NCI-H2029 treated with DMSO at 0.1 percent for 48 hours (cell line): ENCODE measurements at places on chromosomes 7 and 10.

DNA sequence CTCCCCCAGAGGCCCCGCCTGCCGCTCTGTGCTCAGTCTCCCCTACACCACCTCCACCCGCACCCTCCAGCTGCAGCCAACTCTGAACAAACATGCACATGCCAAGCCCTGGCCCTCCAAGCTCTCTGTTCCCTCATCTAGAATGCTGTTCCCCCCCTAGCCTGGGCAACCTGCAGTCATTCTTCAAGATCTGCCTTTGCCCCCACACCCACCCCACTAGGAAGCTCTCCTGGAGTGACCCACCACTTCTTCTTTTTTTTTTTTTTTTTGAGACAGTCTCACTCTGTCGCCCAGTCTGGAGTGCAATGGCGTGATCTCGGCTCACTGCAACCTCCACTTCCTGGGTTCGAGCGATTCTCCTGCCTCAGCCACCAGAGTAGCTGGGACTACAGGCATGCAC, 13.7 kb downstream of the MYL10 start:
- DNase-seq, result no peak

DNA sequence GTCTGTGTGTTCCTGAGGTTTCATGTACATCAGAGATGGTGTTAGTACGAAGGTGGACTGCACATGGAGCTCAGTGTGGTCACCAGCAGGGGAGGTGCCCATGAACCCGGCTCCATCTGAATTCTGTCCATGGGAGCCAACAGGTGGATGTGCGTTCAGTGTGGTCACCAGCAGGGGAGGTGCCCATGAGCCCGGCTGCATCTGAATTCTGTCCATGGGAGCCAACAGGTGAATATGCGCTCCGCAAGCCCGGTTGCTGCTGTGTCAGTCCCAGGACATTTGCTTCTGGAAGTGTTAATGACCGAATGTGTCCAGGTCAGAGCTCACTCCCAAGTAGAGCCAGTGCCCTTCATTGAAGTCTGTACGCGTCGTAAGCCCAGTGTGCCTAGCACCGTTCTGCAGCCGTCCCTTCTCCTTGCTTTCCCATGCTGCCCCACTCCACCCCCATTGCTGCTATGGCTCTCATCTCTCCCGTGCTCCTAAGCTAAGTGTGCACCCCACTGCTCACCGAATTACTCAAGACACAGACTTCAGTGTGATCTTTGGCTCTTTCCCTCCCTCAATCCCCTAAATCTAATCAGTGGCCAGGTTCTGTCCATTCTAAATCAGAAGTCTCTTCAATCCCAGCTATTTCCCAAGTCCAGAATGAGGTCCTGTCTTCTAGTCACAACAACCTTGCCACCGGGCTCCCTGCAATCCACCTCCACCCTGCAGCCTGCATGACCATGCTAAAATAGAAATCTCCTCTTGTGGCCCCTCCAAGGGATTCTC, 352.4 kb downstream of the TCERG1L start:
- no peak for DNase-seq

DNA sequence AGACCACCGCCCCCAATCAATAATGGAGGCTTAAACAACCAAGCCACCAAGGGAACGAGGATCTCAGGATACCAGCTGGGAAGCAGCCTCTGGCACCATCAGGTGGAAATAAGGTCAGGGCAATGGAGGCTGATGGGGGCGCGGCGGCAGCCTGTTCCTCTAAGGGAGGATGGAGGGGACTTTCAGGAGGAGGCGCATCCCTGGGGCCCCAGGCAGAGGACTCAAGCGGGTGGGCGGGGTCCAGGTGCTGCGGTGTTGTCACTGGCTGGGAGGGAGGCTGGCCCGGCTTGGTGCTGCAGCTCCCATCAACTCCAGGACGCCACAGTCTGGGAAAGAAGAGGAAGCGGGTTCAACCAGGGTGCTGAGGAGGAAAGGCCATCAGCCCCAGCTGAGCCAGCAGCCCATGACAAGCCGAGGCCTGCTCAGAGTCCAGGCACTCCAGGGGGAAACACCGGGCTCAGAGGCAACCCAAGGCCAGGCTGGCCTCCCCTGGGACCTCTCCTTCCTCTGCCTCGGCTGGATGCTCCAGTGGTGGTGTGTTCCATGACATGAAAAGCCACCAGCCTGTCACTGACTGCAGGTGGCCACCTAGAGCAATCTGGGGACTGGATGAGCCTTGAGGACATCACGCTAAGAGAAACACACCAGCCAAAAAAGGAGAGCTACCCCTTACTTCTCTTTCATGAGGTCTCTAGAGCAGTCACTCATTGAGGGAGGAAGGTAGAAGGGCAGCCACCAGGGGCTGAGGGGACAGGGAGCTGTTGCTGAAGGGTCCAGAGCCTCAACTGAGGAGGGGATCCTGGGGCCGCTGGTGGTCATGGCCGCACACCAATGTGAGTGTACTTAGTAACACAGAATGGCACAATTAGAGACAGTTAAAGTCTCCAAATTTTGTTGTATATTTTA, 4.6 kb downstream of the GIGYF1 start:
- DNase-seq, result no peak

GRCh38 chr10:69665474-69666320, 35.6 kb downstream of the FAM241B start:
- no peak for DNase-seq

GRCh38 chr7:82335927-82336326, 107.7 kb downstream of the CACNA2D1 start:
- DNase-seq, result peak; percentile 34

DNA sequence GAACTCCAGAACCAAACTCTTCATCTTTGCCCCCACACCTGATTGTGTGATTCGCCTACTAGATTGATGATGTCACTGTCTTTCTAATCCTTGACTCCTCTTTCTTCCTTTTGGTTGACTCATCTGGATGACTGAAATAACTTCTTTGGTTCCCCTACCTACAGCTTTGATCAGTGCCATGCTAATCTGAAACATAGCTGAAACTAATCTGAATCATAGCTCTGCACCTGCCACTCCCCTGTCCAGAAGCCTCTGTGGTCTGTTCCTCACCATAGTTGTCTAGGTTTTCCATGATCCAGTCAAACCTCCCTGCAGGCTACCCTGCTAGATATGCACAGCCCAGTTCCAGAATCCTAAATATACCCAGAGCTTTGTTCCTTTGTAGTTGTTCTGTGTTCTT, 51.9 kb downstream of the ZNF365 start:
- DNase-seq, result no peak

DNA sequence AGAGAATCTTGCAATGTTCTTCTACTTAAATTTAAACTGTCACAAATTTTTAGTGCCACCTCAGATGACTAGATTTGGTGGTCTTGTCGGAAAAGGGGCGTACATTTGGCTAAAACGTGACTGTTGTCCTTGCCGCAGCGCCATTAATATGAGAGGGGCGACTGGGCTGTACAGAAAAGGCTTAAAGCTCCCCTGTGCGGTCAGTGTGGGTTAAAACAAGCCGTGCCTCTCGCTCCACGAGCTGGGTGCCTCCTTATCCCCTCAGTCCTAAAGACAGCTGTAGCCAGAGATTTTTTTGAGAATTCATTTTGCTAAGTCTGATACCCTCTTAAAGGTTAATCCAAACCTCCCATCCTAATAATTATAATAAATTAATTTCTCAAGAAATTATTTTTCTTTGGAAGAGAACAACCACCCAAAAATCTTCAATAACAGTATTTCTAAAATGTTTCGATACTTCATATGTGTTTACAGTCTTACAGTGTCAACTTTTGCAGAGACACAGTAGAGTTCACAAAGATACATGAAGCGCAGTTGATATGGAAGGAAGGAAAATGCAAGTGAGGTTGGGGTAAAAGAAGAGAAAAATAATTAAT, 68.6 kb downstream of the C7orf25 start:
- DNase-seq, result no peak

GRCh38 chr10:11145495-11145855, 127.8 kb downstream of the CELF2 start:
- DNase-seq, result no peak

- no peak for DNase-seq
Observed at GRCh38 chr7:26042237-26042636, 109.8 kb upstream of the NFE2L3 start.

DNA sequence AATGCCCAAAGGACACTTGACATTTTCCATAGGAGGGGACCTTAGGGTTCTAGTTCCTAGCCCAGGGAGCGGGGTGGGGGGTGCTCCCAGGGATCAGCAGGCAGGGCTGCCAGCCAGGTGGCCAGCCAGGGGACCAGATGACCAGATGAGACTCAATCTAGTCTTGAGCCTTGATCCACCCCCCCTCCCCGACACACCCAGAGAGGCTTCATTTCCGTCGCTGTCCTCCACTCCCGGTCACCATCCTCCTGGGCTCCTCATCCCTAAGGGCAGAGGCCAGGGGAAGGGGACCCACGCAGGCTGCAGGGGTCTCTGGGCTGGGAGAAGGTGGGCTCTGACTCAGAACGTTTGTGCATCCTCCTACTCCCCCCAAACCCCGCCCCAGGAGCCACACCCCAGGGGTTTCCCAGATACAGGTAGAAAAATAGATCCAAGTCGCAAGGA, 1.0 kb downstream of the STX1A start:
- no peak for DNase-seq

GRCh38 chr7:43325595-43325994, 213.1 kb downstream of the HECW1 start:
- DNase-seq, result no peak

DNA sequence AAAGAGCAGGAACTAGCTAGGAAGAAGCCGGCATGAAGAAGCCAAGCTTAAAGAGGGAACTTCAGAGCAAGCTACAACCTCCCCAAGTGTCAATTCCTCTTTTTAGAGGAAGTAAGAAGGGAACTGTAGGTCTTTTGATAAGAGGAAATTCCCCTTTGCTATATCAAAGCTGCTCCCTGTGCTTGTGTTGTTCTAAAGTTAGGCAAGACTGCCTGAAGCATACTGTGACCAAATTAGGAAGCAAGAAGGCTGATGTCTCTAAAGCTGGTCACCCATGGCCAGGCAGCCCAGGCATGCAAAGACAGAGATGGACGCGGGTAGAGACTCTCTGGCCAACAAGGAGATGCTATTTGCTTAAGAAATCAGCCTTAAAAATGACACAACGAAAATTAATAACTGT, 87.9 kb downstream of the RNF216 start:
- DNase-seq, result no peak

- no peak for DNase-seq
Observed at GRCh38 chr10:108375691-108376090, 1211.2 kb upstream of the SORCS1 start.

DNA sequence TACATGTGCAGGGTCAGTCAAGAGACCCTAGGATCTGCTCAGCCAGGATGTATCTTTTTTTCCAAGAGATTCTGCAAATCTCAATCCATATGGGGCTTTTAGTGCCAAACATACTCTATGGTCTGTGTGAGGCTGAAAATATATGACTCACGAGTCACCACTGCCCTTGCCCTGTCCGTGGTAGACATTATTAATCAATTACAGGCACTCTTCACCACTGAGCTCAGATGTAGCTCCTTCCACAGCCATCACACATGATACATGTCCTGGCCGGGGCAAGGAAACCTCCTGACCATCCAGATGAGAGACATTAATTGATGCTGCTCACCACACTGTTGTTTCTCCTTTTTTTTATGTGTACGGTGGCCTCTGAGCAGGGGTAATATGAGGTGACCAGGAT, 90.2 kb upstream of the RET start:
- DNase-seq, result no peak

DNA sequence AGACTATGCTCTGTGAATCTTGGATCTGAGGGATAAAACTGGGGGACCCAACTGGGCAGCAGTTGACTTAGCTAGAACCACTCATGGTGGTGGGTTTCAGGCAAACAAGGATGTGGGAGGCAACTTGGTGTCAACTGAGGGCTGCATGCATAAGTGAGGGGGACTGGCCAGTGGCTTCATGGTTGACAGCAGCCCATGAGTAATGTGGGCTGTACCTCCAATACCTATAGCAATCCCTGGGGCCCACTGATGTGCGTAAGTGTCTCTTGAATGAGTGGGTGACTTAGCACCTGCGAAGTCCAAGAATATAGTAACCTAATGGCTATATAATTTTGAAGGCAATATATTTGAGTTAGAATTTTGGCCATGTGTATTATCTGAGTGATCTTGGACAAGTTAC, 13.7 kb upstream of the MAP3K8 start:
- no peak for DNase-seq

- DNase-seq, result no peak
Observed at GRCh38 chr7:115679976-115680375, 350.6 kb downstream of the TFEC start.

- DNase-seq, result no peak
Observed at GRCh38 chr10:116186273-116186672, 86.7 kb downstream of the GFRA1 start.

- DNase-seq, result no peak
Observed at GRCh38 chr10:29067161-29067560, 221.7 kb upstream of the LYZL1 start.

DNA sequence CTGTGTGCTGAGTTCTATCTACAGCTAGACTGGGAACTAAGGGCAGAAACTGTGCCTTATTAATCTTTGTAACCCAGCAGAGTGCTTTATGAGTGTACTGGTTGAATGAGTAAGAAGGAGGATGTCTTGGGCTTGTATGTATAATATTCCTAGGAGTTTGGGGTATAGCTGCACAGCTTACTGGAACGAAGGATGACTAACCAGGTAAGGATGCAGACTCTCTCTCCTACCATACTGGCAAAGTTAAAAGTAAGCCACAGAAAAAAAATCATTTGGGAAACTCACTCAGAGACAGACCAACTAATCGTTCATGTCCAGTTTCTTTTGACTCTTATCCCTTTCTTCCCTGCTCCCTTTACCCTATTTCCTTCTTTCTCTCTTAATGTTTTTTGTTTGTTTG, 1.4 kb upstream of the DHTKD1 start:
- no peak for DNase-seq

DNA sequence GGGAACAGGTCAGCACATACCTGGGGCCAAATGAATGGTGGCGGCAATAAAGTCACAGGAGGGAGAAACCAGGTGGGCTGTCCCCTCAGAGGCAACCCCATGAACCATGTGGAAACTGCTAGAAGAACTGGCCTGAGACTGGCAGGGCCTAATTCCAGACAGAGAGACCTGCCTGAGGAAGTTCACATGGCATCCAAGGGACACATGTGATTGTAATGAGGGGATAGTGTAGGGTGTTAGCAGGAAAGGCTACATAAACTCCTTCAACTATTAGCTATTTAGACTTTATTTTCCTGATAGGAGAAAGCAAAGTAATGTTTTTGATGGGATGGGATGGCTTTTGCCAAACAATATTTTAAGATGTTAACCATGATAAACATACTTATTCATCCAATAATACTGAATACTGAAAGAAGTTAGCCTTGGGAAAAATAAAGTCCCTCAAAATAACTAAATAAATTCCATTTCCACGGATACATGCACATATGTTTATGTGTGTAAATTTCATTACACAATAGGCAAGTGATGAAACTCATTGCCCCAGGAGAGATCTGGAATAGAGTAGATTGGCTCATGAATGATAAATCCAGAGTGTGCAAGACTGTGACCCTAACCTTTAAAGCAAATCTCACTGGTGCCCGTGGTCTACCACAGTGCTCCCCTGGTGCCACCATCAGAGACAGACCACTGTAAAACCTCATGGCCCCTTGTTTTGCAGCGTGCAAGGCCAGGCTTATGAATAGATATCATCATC, 137.0 kb downstream of the NRF1 start:
- DNase-seq, result no peak

GRCh38 chr7:148962440-148962822, 65.9 kb downstream of the PDIA4 start:
- no peak for DNase-seq
